ENCODE measurements at places on chromosomes 11 and 22. TPM values are rescaled to one million over a fixed set of nuclear protein-coding genes. Genes with fewer than 3 reads are reported as not detected.

PHF5A gene
- 42.9 TPM for total RNA-seq

UPK3A gene
- not detected for total RNA-seq

CTR9 gene
- total RNA-seq, result 14.8 TPM

PTPN5 gene
- total RNA-seq, result not detected

ATG2A gene
- total RNA-seq, result 18.2 TPM

TSSC4 gene
- total RNA-seq, result 40.8 TPM

OR51B4 gene
- not detected for total RNA-seq

CRYBA4 gene
- not detected for total RNA-seq

TSPAN32 gene
- total RNA-seq, result not detected

JAML gene
- total RNA-seq, result not detected

PANX1 gene
- total RNA-seq, result 39.9 TPM

Data from airway epithelial cell (primary cell).